ENCODE measurements at places on chromosomes 3 and 15.

- DNase-seq = peak; percentile 63
These were observed 2.0 kb upstream of the HYAL2 start for GRCh38 chr3:50324351-50325112.

GRCh38 chr15:56792211-56792610 is 58.9 kb upstream of the ZNF280D start:
- DNase-seq = no peak

- no peak for DNase-seq
These were observed 206.0 kb downstream of the CDIN1 start for GRCh38 chr15:36785396-36785795.

DNA sequence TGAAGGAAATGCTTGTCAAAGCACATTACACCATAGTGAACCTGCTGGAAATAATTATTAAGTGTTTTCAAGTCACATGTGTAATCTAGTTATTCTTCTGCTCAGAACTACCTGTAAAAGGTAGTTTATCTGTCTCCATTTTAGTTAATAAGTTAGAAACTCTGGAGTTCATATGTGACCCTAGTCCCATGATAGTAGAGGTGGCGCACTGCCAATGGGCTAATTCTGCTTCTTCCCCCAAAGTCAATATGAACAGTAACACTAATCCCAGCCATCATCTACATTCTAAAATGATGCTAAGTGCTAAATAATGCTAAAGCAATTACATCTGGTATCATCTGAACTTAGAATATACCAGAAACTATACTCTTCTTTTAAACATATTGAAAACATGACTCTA is 361.0 kb upstream of the NECTIN3 start:
- DNase-seq = no peak

- DNase-seq = no peak
These were observed 10.7 kb upstream of the MYO5C start for GRCh38 chr15:52306270-52306669.

DNA sequence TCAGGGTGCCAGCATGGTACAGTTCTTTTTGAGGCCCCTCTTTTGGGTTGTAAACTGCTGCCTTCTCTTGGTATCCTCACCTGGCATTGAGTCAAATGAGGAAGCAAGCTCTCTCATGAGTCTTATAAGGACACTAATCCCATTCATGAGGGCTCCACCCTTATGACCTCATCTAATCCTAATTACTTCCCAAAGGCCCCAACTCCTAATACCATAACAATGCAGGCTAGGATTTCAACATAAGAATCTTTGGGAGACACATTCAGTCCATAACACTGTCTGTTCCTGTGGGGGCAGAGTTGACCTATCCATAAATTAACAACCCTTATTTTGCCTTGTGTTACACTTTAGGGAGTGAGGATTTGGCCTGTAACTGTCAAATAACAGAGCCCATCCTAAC is 278.3 kb downstream of the LRTM1 start:
- no peak for DNase-seq

DNA sequence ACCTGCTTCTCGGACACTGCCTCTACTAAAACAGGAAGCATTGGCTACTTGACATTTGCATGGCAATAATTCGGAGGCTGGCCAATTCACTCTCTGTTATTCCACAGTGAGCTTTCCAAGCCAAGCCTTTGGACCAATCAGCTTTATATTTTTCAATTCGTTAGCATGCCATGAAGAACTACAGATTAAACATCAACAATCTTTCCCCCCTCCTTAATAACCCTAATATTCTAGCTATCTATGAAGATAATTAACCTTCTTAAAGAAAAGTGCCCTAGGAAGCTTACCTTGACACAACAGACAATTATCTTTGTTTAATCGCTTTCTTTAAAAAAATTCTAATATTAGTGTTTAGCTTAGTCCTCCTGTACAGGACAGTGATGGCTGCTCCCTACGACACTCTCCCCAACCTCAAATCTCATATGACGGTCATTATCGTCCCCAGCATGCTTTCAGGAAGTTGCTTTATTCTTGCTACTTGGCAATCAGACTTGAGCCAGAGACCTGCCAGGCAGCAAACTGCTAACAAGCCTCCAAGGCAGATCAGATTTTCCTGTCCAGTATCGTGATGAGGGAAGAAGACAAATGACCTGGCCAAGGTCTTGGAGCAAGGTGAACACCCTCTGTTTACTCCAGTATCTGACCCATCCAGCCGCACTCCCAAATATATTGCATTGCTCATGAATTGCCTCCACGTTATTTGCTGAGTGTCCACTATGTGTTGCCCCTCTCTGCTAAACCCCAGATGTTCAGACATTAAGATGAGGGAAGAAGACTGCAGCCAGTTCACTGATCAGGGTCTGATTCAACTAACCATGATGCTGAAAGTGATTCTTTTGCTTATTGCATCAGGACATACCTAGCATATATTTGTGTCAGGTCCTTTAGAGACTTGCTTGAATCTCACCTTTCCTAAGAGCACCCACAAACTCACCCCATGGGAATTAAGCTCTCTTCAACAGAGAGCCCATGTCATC is 68.1 kb upstream of the LPP start:
- no peak for DNase-seq

DNA sequence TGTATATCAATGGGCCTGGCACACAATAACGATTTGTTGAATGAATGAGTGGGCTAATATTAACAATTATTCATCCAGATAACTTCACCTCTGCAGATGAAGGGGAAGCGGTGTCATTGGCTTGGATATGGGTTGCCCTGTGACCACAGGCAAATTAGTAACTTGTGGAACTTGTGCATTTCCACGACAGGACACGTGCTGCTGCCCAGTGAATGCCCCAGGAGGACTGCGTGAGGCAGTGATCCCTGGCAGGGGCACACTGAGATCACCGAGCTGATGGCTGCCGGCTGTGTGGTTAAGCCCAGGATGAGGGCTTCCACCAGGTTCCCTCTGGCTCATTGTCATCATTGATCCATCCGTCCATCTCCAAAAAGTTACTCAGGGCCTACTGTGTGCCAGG is 84.1 kb upstream of the HACD2 start:
- DNase-seq = no peak

DNA sequence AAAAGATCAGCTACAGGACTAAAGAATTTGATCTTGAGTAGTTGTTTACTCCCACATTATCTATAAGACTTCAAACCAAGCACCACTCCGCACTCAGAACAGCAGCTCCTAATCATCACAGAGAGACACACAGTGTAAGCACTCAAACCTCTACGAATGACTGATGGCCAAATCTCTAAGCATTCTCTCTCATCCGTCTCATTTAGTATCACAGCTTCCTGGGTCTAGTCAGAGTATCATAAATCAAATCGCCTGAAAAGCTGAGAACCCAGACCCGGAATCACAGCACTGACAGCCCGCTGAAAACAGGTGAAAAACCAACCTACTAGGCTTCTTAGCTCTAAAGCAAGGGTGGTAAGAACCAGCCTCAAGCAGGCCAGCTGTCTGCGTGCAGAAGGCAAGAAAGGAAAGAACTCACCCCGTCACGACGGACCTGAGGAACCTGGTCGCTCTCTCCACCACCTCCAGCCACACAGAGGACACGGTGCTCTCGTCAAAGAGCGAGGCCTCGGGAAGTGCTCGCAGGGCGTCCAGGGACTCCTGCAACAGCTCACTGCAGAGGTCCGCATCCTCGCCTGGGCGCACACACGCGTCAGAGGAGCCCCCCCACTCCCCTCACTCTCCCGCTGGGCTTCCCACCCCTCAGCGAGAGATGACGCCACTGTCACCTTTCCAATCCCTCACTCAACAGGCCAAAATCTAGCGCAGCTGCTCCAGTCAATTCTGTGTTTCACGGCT is 47.9 kb downstream of the HERC2 start:
- no peak for DNase-seq

- no peak for DNase-seq
These were observed 49.6 kb downstream of the CHD2 start for GRCh38 chr15:92949604-92950249.

GRCh38 chr3:137131081-137131480 is 173.3 kb downstream of the IL20RB start:
- no peak for DNase-seq

- DNase-seq = no peak
These were observed 240.6 kb downstream of the OTOL1 start for GRCh38 chr3:161737171-161737570.

DNA sequence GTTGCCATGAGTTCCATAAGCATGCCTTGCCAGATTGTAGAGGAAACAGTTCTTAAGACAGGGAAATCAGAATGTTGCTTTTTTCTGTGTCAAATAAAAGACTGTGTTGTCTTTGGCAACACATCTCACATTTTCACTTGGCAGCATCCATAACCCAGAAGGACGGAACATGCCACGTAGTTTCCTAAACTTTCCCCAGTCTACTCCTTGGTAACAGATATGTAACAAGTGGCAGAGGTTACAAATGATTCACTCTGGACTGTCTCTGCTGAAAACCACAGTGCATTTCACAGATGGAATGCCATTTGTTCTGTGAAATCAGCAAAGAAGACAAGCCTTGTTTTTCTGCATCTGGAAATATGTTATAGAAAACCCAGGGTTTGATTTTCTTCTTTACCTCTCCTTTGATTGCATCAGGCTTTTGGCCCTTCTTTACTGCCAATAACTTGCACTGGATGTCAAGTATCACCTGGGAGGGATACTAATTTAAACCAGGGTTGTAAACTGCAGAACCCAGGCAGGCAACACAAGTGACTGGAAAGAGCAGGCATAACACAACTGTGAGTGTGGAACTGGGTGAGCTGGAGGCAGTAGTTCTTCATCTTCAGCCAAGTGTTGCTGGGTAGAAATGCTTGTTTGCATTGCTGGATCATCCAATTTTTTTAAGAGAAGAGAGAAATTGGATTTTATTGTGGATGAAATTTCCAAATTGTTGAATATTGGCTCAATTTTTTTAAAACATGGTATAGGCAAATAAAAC is 124.4 kb upstream of the FOXB1 start:
- DNase-seq = no peak

GRCh38 chr15:32743411-32744140 is 25.8 kb downstream of the GREM1 start:
- no peak for DNase-seq

GRCh38 chr3:138452436-138452835 is 18.0 kb downstream of the ESYT3 start:
- DNase-seq = no peak

- no peak for DNase-seq
These were observed 183.7 kb downstream of the DPH6 start for GRCh38 chr15:35362195-35362829.

DNA sequence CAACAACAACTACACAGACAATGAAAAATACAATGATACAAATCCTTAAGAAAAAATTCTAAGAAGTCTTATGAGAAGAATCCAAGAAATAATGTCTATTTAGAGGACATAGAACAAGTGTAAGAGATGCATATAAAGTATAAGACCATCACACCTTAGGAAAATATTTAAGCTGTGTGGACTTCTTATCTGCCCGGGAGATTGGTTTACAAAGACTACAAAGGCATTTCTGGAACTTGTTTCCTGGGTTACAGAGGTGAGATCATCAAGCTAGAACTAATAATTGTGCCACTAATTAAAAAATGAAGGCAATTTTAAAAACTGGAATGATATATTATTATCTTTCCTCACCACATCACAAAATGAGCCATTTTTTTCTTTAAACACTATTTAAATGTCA is 507.1 kb downstream of the GRM7 start:
- no peak for DNase-seq

- no peak for DNase-seq
These were observed 583.0 kb upstream of the GOLIM4 start for GRCh38 chr3:168678730-168679129.

DNA sequence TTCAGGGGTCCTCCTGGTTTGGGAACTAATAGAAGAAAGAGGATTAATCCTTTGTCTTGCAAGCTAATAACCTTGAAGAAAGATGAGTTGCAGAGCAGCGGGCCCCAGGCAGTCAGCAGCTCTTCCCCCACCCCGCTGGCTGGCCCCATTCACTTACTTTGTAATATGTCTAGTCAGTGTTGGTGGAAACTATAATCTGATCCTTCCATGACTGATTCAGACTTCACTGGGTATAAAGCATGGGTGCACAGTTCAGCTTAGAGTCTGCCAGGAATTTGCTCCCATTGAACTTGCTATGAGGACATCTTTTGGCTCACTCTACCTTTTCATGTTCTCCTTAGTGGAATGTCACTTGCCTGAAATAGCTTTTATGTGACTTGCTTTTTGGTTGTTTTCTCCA is 117.7 kb downstream of the CCNL1 start:
- no peak for DNase-seq

GRCh38 chr15:89664441-89665350 is 9.4 kb upstream of the KIF7 start:
- no peak for DNase-seq

DNA sequence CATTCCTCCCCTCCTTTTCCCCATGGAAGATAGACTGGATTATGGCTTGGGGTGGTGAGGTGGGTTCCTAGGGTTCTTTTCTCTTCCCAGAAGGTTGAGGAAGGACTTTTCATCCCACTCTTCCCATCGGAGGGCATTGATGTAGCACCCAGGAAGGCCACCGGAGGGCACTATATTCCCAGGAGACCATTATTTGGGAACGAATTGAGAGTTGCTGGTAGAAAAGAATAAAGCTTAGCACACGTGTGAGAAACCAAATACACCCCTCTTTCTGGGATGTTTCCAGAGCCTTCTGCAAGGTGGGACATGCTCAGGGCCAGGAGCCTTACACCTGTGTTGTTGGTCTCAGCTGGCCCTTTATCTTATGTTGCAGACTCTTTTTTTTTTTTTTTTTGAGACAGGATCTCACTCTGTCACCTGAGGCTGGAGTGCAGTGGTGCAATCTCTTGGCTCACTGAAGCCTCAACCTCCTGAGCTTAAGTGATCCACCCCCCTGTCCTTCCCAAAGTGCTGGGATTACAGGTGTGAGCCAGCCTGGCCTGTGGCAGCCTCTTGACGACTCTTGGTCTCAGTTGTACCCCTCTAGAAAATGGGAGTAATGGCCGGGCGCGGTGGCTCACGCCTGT is 6.3 kb upstream of the CDC25A start:
- no peak for DNase-seq

DNA sequence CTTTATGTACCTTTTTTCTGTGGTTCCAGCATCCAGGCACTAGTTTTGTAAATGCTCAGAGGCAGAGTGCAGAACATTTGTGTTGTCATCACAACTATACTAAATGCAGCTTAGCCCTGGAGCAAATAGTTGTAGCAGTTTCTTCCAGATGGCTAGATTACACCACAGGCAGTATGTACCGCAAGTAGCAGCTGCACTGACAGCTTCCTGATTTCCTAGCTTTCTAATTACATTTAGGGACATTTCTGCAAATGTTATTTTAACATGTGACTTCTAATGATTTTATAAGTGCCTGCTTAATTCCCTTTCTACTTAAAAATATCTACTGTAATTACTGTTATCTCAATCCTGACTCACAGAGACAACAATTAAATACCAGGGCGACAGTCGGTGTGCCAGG is 106.5 kb downstream of the NR2E3 start:
- no peak for DNase-seq

GRCh38 chr3:86921971-86922680 is 68.8 kb downstream of the VGLL3 start:
- DNase-seq = no peak

GRCh38 chr3:66317750-66318376 is 97.1 kb downstream of the SLC25A26 start:
- DNase-seq = no peak

DNA sequence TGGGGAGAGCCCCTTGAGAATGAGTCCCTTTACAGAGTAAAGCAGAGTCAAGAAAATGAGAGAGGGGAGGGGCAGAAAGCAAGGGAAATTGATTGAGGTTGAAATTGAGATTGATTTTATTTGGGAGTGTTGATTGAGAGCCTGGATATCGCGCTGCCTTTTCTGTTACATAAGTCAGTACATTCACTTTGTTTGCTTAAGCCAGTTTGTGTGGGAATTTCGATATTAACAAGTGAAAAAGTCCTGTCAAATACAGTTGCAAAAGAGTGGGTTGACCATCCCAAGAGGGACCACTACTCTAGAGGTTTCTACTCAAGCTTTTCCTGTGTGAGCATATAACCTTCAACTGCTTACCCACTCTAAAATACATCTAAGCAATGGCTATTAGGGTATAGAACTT is 331.4 kb upstream of the AZI2 start:
- DNase-seq = no peak

All from stimulated activated CD4-positive, alpha-beta T cell treated with anti-CD3 and anti-CD28 coated beads, Interleukin-12 subunit alpha, Interleukin-12 subunit beta, amount 100 ng/mL, for 4 hours (primary cell).